Calu3 (cell line): ENCODE measurements at places on chromosomes 6 and 20. TPM values are rescaled to one million over a fixed set of nuclear protein-coding genes. Genes with fewer than 3 reads are reported as not detected.

The VPS16 gene
- total RNA-seq, result 22.2 and 25.9 TPM in 2 replicates

The BACH2 gene
- 5.6 and 7.2 TPM in 2 replicates for total RNA-seq

The FRK gene
- total RNA-seq, result 21.1 and 21.2 TPM in 2 replicates

The ULBP1 gene
- total RNA-seq, result 2.2 and 2.5 TPM in 2 replicates

GRCh38 chr6:85432554-85432953, 17.3 kb upstream of the NT5E start:
- DNase-seq, result no peak
- H3K27me3 ChIP-seq, result no peaks in the 10 kb centered on the region
- peaks cover 22% of the 10 kb centered on the region for H3K4me1 ChIP-seq
- H3K36me3 ChIP-seq, result no peaks in the 10 kb centered on the region

DNA sequence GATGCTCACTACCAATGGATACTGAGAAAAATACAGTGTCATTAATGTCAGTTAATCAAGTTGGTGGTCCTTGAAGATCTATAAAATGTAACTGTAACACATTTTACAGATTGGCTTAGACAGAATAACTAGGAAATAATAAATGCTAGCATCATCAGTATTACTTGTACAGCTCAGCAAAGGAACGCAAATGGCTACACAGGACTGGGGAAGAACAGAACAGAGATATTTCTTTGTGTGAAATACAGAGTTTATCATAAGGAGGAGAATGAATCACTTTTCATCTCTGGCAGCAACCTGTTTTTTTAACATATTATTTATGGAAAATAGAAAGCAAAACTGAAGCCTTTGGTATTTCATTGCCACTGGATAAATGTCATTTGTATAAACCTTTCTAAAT, 8.2 kb upstream of the QKI start:
- no peaks in the 10 kb centered on the region for H3K36me3 ChIP-seq
- H3K27me3 ChIP-seq, result no peaks in the 10 kb centered on the region
- peaks cover 22% of the 10 kb centered on the region for H3K4me1 ChIP-seq
- H3K27ac ChIP-seq, result peak overlapping the region; percentile 74
- no peak for DNase-seq
- H3K4me3 ChIP-seq, result peak overlapping the region; percentile 69

DNA sequence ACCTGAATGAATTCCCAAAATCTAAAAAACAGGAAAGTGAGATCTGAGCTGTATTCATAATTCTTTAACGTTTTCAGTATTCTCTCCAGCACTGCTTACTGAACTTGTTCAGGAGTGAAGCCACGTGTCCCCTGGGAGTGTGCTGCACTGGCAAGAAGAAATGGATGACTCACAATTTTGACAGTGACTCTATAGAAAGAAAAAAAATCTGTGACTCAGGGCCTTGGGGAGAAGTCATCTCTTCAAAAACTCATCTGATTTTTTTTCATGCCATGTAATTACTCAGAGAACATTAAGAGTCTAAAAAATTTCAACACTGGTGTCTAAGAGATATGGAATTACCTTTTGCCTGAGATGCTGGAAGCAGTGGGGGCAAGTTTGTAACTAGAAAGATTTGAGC, 39.7 kb downstream of the ANKEF1 start:
- DNase-seq, result peak; percentile 28
- no peak overlapping the region for H3K4me3 ChIP-seq
- no peaks in the 10 kb centered on the region for H3K27me3 ChIP-seq
- H3K36me3 ChIP-seq, result peaks cover 5% of the 10 kb centered on the region
- peak overlapping the region; percentile 69 for H3K27ac ChIP-seq
- peaks cover 43% of the 10 kb centered on the region for H3K4me1 ChIP-seq

DNA sequence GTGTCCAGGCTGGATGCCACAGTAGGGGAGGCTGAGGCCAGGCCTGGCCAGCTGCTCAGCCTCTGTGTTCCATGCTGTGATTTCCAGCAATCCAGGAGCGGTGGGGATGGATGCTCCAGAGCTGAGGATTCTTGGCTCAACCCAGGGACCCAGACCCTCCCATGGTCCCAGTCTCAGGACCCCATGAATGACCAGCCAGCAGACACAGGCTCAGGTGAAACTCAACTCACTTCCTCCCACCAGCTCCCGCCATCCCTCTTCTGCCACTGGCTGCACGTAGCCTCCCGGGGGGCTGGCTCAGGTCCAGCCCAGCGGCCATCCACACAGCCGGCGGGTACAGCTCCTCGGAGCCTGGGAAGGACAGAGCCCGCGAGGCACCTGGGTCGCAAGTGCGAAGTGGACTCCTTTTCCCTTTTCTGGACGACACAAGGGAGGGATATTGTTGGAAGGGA, 54.5 kb upstream of the DACT2 start:
- peaks cover 11% of the 10 kb centered on the region for H3K4me1 ChIP-seq
- no peak overlapping the region for H3K4me3 ChIP-seq
- H3K36me3 ChIP-seq, result peaks cover 3% of the 10 kb centered on the region
- H3K27me3 ChIP-seq, result no peaks in the 10 kb centered on the region
- H3K27ac ChIP-seq, result no peak overlapping the region

DNA sequence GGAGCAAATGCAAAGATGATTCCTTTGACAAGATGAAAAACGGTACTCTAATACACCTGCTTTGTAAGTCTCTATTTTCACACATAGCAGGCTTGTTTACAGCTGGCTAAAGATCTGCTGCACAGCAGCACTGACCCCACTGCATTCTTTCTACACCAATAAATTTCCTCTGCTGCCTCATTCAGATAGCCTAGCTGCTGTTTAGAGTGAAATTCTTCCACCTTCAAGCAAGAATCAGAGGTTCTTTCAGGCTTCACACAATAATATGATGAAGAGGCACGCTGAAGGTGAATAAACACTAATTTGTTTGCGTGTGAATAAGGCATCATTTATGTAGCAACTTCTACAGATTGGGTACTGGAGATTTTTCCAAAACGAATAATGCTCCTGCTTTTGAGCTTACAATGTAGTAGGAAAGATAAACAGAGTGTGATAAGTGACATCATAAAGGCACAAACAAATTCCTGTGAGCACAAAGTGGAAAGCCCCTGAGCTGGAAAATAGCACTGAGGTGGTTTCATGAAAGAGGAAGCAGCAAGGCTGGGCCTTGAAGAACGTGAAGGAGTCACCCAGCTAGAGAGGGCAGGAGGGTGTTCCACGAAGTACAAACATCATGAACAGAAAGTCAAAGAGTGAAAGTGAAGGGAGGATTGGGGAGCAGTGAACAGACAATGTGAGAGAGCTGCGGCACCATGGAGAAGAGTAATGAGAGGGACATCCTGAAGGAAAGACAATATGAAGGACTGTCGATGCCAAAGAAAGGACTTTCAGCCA, 543.4 kb downstream of the CD83 start:
- H3K36me3 ChIP-seq, result no peaks in the 10 kb centered on the region
- no peak for DNase-seq

DNA sequence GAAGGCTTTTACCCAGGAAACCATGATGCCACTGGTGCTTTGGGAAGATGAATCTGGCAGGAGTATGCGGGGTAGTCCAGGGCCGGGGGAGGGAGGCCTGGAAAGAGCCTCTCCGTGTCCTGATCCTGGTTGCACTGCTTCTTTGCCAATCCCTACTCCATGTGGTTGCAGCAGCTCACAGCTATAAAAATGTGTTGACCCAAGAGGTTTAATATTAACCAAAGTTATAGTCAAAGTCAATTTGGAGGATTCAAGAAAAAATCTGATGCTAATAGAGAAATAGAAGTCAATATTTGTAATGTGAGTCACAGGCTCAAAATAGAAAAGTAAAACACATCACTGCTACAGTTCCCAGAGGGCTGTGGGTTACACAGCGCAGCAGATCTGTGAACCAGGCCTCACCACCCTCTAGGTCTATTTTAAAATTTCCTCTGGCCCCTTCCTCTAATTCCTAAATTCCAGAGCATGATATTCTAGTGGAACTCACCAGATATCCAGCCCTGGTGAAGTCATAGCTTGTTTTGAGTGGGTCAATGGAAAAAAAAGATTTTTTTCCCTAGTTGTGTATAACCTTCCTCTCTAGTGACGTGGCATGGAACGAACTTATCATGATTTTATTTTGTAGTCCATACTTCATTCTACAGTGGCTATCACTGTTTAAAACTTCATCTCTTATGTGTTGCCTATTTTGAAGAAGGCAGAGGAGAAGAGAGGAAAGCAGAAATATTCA, 63.2 kb upstream of the BMP2 start:
- H3K27ac ChIP-seq, result peak overlapping the region; percentile 65
- peak; percentile 35 for DNase-seq
- no peak overlapping the region for H3K4me3 ChIP-seq
- no peaks in the 10 kb centered on the region for H3K27me3 ChIP-seq

DNA sequence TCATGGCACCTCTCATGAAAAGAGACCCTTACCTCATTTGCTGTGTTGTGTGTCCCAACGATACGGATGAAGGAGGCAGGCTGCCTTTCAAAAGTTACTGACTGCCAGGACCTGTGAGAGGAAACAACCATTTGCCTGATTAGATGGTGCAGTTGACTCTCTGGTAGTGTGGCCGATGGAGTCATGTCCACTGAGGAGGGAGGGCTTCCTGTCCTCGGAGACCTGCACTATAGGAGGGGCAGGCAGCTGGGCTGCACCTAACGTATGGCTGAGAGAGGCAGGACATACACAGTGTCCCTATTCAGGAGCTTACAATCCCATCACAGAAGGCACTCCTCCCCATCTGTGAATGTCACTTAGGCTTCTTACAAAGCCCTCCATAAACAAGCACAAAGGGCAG, 373.0 kb downstream of the ZFAND3 start:
- H3K4me1 ChIP-seq, result no peaks in the 10 kb centered on the region
- no peaks in the 10 kb centered on the region for H3K27me3 ChIP-seq
- no peak overlapping the region for H3K4me3 ChIP-seq
- no peaks in the 10 kb centered on the region for H3K36me3 ChIP-seq
- H3K27ac ChIP-seq, result no peak overlapping the region
- DNase-seq, result no peak

DNA sequence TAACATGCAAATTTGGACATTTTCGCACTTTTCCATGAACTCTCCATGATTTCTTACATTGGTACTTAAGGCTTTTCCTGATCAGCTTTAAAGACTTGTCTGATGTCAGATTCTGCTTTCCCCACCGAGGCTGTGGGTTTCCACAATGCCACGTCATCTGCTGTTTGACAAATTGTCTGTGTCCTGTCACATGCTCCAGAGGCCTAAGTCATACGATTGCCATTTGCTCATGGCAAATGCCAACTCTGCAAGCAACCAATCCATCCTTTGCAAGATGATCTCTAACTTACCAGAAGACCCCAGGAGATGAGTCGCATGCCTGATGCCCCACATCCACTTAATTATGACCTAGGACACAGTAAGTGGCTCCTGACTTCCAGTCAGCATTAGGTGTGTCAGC, 556.5 kb downstream of the BMP2 start:
- no peaks in the 10 kb centered on the region for H3K36me3 ChIP-seq
- DNase-seq, result no peak
- H3K27ac ChIP-seq, result no peak overlapping the region
- peaks cover 28% of the 10 kb centered on the region for H3K27me3 ChIP-seq
- H3K4me1 ChIP-seq, result no peaks in the 10 kb centered on the region

DNA sequence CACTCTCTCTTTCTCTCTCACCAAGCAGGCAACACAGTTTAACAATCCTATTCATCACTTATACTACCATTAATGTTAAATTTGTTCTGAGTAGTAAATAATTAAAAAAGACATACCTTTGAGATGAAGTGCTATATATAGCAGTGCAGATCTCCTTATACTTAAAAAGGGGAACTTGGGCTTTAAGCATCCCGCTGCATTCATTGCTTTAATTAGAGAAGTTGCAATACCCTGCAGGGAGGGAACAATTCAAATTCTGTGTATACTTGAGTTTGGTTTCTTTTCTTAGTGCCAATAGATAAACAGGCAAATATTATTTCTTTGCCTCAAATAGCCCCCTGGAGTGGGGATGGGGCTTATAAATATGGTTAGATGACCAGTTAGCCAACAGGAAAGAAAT, 10.8 kb upstream of the ZBTB24 start:
- peaks cover 22% of the 10 kb centered on the region for H3K27me3 ChIP-seq
- no peak for DNase-seq
- no peak overlapping the region for H3K27ac ChIP-seq

- no peak overlapping the region for H3K4me3 ChIP-seq
- H3K4me1 ChIP-seq, result no peaks in the 10 kb centered on the region
- H3K27ac ChIP-seq, result no peak overlapping the region
- peaks cover 60% of the 10 kb centered on the region for H3K27me3 ChIP-seq
- H3K36me3 ChIP-seq, result no peaks in the 10 kb centered on the region
Observed at GRCh38 chr20:48669946-48670605, 157.7 kb downstream of the PREX1 start.
